ENCODE measurements at places on chromosomes 2 and 18.

DNA sequence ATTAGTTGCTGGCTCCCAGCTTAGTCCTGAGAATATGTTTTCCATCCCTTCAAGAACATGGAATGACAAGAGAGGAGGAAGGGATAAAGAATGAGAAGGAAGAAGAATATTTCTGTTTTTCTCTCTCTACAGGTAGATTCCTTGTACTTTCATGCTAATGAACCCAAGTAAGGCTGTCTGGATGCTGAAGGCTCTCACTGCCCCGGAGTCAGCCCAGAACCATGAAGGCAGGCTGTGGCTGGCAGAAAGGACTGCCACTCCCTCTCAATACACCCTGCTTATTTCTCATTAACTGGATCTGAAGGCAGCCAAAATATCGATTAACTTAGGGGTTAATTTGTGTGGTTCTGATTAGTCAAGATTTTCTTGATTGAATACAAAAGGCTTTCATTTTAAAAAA lies 93.1 kb upstream of the NPAS2 start:
- no peak for DNase-seq

GRCh38 chr2:239261796-239262483 lies 138.9 kb downstream of the HDAC4 start:
- DNase-seq: no peak

DNA sequence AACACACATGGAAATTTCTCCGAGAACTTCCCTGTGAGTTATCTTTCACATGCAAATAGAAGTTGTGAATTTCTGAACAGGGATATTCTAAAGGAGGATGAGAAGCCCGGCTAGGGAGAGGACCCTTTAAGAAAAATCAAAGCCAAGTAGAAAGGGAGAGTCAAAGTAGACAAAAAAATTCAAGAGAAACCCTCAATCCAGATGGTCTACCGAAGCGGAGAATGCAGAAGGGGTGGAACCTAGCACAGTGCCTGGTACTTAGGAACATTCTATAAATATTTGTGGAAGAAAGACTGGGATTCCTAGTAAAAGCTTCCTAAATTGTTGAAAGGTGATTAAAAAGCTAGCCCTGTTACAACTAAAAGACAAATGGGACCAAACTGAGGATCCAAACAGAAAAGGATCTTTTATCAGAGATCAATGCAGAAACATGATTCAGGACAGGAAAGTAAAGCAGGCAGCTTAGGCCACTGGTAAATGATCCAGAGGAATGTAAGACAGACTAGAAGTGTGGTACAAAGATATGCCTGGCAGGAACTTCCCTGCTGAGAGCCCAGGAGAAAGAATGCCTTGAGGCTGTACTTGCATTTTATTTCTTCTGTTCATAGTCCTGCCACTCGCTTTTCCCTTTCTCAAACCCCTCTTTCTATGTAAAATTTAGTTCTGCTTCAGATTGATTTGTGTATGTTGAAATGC lies 19.5 kb upstream of the GLS start:
- no peak for DNase-seq

GRCh38 chr18:29488617-29489016 lies 1311.7 kb upstream of the CDH2 start:
- DNase-seq: no peak

DNA sequence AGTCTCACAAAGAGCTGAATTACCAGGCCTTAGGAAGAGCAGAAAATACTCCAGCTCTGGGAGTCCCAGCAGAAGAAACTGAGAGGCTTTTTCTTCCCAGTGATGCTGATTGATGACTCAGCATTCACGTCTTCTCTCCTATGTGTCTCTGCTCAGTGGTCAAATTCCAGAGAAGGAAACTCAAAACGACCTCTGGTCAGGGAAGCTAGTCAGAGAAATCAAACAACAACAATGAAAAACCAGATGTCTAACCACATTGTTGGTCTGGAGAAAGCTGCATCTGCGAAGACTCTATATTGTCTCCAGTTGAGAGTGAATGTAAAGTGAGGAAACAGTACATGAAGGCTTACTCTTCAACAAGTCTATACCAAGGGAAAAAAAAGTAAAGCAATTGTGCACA lies 28.6 kb upstream of the CERS6 start:
- no peak for DNase-seq

DNA sequence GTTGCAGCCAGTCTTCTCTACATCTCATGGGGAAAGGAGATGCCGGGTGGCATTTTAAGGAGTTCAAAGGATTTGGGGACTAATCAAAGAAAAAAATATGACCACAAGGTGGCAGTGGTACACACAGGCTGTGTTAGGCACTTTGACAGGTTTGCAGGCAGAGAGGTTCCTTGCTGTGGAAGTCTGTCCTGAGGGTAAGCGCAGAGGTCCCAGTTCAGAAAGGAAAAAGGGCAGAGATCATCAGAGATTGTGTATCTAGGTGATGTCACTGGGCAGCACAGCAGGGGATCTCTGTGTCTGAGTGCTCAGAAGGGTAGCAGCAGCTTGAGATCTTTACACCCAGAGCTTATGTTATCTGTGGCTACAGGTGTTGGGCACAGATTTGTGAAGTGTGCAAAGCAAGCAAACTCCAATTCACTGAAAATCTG lies 231.4 kb downstream of the LRRTM1 start:
- DNase-seq: peak; percentile 66

- DNase-seq: no peak
These were observed 195.1 kb upstream of the LRP1B start for GRCh38 chr2:142325870-142326269.

- DNase-seq: no peak
These were observed 17.2 kb downstream of the REL start for GRCh38 chr2:60898567-60898966.

GRCh38 chr2:56333812-56334485 lies 150.2 kb downstream of the CCDC85A start:
- no peak for DNase-seq

DNA sequence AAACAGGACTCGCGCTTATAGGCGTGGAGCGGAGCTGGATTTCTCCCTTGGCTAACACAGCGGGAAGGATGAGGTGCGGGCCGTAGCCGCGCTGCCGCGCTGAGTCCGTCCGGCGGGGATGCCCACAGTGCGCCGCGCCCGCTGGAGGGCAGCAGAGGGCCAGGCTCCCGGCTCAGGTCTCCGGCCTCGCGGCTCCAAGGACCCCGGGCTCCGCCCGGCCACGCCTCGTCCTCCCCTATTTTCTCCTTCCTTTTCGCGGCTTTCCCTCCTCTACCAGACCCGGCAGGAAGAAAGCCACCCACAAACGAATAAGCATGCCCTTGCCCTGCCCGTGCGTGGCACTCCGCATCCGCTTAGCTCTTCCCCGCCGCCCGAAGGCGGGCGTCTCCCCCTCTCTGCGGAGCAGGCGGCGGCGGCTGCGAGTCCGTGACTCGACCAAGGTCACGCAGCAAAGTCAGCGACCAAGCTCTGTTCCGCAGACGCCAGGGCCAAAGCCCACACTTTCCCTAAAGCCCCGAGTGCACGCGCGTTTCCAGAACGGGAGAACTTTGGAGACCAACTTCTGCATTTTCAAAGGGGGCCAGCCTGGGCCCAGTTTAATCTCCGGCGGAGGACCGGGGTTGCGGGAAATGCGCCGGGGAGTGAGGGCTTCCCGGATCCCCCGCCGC lies 48.5 kb downstream of the KCNIP3 start:
- peak; percentile 77 for DNase-seq

DNA sequence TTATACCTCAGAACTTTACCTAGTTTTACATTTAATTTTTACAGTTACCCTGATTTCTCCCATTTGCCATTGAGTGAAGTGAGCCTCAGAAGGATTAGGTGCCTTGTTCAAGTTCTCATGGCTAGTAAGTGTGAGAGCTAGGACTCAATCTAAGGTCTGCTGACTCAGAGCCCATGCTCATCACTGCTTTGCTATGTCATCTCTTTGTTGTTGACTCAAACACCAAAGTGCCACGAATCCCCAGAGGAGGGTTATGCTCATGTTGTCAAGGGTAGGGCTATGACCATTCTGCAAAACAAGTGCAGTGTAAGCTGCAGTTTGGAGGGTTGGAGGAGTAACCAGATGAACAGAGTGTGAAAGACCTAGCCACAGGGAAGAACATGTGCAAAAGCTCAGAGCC lies 185.4 kb upstream of the SKOR2 start:
- no peak for DNase-seq

- no peak for DNase-seq
These were observed 296.7 kb upstream of the ATP5MC3 start for GRCh38 chr2:175478096-175478768.

DNA sequence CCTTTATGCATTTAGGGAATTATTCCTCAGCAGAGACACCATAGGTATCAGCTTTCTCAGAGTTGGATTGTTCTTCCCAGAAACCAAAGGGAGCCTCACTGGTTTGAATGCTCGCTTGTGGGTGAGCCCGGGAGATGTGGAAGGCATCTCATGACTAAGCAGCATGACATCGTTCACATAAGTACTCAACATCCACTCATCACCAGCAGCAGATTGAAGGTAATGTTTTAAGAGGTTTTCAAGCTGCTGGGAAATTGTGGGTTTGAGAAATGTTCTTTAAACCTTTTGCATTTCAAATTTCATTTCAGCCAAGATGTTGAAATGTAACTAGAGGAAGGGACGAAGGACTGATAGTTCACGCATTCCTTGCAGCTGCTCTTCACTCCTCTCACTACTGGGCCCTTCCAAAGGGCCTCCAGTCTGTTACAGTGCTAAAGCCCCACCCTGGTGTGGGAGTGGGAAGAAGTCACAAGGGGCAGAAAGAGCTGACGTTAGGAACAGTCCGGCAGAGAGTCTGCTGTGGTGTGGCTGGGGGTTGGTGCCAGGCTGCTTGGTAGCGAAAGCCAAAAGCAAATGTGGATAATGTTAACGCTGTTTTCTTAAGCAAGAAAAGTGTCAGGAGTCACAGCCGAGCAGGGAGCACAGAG lies 324.5 kb upstream of the EPHA4 start:
- peak; percentile 19 for DNase-seq

- DNase-seq: peak; percentile 11
These were observed 34.0 kb downstream of the CCDC195 start for GRCh38 chr2:224682134-224682533.

DNA sequence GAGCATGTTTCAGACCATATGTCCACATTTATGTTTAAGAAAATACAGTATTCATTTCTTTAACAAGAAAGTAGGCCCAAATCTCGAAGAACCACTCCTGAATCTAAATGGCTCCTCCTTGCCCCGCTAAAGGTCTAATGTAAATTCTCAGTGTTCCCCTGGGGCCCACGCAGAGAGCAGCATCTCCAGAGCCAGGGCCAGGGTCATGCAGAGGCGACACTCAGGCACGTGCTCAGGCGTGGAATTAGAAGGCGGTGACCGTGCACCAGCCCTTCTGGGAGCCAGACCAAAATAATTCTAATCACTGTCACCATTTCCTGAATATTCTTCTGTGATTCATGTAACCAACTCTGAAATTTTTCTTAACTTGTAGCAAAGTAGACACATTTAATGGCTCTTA lies 68.3 kb upstream of the MYT1L start:
- no peak for DNase-seq
